ENCODE measurements at places on chromosomes 4 and X.

DNA sequence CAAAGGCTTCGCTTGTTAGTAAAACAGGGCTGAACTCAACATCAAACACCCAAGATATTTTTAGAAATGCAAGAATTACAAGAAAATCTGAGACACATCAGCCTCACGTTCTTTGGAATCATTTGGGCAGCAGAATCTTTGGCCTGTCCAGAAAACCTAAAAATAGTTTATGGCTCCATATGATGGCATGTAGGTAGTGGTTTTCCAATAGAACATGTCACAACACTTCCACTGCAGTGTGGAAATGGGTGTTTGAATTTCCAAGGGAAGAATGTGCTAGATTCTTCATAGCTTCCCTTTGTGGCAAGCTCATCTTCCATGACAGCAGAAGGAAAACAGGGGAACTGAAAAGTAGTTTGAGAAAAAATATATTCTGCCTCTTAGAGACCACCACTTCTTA is 118.8 kb downstream of the ARHGAP6 start:
- DNase-seq: no peak

DNA sequence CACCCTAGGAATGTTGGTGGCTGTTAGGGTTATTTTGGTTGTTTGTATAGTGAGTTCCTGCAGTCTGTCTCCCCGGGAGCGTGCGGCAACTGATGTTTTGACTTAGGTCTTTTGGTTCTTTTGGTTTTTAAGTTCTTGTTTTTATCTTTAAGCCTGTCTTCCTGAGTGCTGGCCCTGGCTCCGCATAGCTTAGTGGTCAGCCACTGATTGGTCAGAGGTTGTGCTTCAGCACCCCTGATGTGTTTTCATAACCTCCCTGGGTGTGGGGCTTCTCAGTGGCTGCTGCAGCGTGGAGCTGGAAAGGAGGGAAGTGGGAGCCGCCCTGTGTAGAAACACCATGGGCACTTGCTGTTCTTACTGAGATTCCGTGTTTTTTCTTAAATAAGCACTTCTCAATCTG is 5.1 kb downstream of the PIGG start:
- no peak for DNase-seq

DNA sequence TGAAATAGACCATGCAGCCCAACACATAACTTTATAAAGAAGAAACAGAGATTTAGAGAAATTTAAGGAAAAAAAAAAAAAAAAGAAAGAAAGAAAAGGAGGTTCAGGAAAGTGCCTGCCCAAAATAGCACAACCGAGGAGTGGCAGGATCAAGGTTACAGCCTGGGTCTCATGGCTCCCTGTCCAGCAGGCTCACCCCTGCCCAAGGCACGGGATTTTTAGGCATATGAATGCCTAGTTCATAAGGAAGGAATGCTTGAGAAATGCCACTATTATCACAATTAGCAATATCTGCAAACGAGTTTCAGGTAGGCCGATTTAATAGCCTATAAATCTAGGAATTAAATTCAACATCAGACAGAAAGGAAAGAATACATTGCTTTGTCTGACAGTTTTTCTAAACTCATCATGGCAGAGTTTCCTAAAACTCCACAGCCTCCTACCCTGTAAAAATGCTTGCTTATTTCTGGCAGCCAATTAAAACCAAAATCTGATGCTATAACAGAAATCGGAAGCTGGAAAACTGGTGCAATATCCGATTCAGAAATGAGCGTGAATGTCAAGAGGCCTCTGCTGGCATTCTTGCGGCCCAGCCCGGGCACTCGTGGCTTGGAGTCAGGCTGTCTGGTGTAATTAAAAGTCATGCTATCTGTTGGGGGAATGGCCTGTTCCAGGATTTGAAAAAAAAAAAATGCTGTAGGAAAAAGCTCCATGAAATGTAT is 63.5 kb downstream of the GEMIN8 start:
- no peak for DNase-seq

GRCh38 chr4:182018691-182019090 is 224.5 kb upstream of the TENM3 start:
- DNase-seq: no peak

GRCh38 chrX:46235778-46236177 is 309.4 kb downstream of the ZNF674 start:
- DNase-seq: no peak

GRCh38 chr4:53847965-53848364 is 216.4 kb downstream of the CHIC2 start:
- no peak for DNase-seq

GRCh38 chr4:84644087-84644486 is 61.2 kb downstream of the CDS1 start:
- no peak for DNase-seq

DNA sequence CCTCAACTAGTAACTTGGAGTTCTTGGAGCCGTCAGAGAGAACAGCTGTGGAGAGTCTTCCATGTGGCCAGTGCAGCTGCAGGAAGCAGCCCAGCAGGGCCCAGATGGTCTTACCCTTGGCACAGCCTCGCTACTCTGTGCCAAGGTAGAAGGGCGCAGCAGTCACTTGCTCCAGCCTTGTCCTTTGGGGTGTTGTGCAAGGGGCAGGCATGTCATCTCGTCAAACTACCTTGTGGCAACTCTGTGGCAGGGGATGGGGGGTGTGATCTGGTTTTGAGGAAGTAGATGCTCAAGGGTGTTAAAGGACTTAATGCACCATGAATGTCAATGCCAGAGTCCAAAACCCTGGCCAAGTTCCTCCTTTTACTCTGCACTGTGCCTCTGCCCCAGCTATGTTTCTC is 34.2 kb upstream of the TBC1D14 start:
- DNase-seq: no peak

- peak; percentile 5 for DNase-seq
Measured at GRCh38 chr4:110211007-110211769, 12.8 kb upstream of the ELOVL6 start.

- DNase-seq: no peak
Measured at GRCh38 chr4:3248811-3249661, at the start of gene MSANTD1. MSANTD1 (plus strand) TSS chr4:3249159; CDS start chr4:3249223, 64 bp downstream.

Data from stimulated activated CD4-positive, alpha-beta T cell treated with anti-CD3 and anti-CD28 coated beads, Interleukin-4, amount 100 ng/mL, for 4 hours (primary cell).